ENCODE measurements at places on chromosomes 1 and 21. TPM values are rescaled to one million over a fixed set of nuclear protein-coding genes. Genes with fewer than 3 reads are reported as not detected.

The OR2L13 gene
- not detected for total RNA-seq

- H3K27ac ChIP-seq, result no peak overlapping the region
- H3K27me3 ChIP-seq, result no peaks in the 10 kb centered on the region
- no peak overlapping the region for H3K4me3 ChIP-seq
- DNase-seq, result no peak
- peaks cover 73% of the 10 kb centered on the region for H3K36me3 ChIP-seq
These were observed 19.5 kb downstream of the DNAJC8 start for GRCh38 chr1:28213315-28213714.

GRCh38 chr1:227234998-227235405 lies 83.3 kb downstream of the CDC42BPA start:
- no peak overlapping the region for H3K27ac ChIP-seq
- no peaks in the 10 kb centered on the region for H3K36me3 ChIP-seq
- H3K4me1 ChIP-seq, result no peaks in the 10 kb centered on the region
- no peak for DNase-seq

- H3K27ac ChIP-seq, result no peak overlapping the region
- no peaks in the 10 kb centered on the region for H3K36me3 ChIP-seq
- no peak for DNase-seq
- peaks cover 7% of the 10 kb centered on the region for H3K4me1 ChIP-seq
- H3K27me3 ChIP-seq, result peaks cover 3% of the 10 kb centered on the region
- no peak overlapping the region for H3K4me3 ChIP-seq
These were observed 105.6 kb upstream of the SOD1 start for GRCh38 chr21:31553926-31554325.

GRCh38 chr1:79792219-79792930 lies 785.8 kb upstream of the ADGRL4 start:
- no peaks in the 10 kb centered on the region for H3K27me3 ChIP-seq
- H3K4me1 ChIP-seq, result no peaks in the 10 kb centered on the region
- no peaks in the 10 kb centered on the region for H3K36me3 ChIP-seq
- H3K4me3 ChIP-seq, result no peak overlapping the region
- no peak for DNase-seq

DNA sequence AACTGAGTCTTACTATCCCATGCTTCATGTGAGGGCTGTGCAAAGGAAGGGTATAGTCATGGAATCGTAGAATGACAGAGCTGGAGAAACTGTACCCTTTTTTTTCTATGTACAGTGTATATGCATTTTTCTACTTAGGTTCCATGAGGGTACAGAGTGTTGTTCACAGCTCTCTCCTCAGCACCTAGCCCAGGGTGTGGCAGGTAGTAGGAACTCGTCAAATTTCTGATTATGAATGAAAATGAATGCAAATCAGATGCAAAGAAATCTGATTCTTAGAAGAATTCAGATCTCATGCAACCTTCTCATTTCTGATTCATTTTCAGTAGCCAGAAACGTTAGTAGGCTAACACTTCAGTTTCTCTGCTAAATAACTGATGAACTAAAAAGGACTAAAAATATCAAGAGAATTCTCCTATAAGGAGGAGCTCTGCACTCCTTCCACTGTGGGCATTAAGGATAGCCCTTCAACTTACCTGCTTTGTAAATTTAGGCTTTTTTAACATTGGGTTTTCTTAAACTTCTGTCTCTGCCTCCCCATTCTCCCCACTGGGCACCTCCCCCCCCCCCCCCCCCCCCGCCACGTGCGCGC lies 18.0 kb upstream of the HHAT start:
- no peak for DNase-seq
- peaks cover 5% of the 10 kb centered on the region for H3K4me1 ChIP-seq
- H3K4me3 ChIP-seq, result peak overlapping the region; percentile 88
- H3K36me3 ChIP-seq, result no peaks in the 10 kb centered on the region

The CDKN2C gene
- 4.0 TPM for total RNA-seq

DNA sequence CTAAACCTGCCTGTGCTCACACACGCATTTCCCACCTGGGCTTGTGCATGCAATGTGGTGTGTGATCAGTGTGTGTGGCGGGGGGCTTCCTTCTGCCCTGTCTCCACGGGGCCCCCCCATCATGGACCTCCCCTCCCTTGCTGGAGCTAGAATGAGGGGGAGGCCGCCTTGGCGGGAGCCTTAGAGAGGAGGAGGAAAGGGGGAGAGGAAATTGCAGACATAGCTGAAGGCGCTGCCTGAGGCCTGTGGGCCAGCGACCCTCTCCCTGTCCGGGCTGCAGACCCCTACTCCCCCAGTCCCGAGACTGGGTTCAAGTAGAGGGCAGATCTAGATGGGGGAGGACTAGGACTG lies 883 bp upstream of the EVA1B start:
- H3K4me1 ChIP-seq, result peaks cover 32% of the 10 kb centered on the region
- peak overlapping the region; percentile 56 for H3K27ac ChIP-seq
- H3K27me3 ChIP-seq, result no peaks in the 10 kb centered on the region
- peak overlapping the region; percentile 80 for H3K4me3 ChIP-seq
- no peak for DNase-seq
- H3K36me3 ChIP-seq, result no peaks in the 10 kb centered on the region

- peaks cover 27% of the 10 kb centered on the region for H3K27me3 ChIP-seq
- H3K4me3 ChIP-seq, result no peak overlapping the region
- no peak overlapping the region for H3K27ac ChIP-seq
- no peak for DNase-seq
These were observed 120.2 kb downstream of the ACTL8 start for GRCh38 chr1:17875171-17875881.

The KRTAP10-6 gene
- total RNA-seq, result not detected

GRCh38 chr1:155320661-155321617 lies at the start of gene RUSC1:
TSS of gene RUSC1 (plus strand) at chr1:155320894. CDS start at chr1:155321774, 880 bp downstream.
- peak; percentile 75 for DNase-seq
- peak within 1 kb of the TSS; percentile 72 for H3K4me3 ChIP-seq
- H3K27ac ChIP-seq, result peak within 1 kb of the TSS; percentile 87

The TMEM82 gene
- total RNA-seq, result not detected

DNA sequence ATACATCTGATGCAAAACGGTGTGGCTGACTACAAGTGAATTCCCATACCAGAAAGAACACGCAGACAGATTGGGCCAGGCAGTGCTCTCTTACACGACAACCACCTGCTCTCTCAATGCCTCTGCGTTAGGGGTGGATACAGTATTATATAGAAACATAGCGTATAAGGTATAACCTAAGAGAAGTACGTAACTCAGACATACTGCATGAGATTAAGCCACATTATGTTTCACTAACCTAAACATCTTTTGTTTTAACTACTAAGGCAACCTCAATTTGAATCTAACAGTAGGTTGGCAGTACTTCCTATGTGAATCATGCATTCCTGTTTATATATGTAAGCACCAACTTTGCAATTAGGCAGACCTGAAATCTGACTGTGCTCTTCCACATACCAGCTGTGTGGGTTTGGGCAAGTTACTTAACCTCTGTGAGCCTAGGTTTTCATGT lies 58.1 kb upstream of the COA6 start:
- H3K4me1 ChIP-seq, result peaks cover 73% of the 10 kb centered on the region
- no peak overlapping the region for H3K27ac ChIP-seq
- no peak for DNase-seq
- H3K27me3 ChIP-seq, result peaks cover 7% of the 10 kb centered on the region

The FCRL5 gene
- total RNA-seq, result 1.2 TPM

The LHX8 gene
- total RNA-seq, result not detected

DNA sequence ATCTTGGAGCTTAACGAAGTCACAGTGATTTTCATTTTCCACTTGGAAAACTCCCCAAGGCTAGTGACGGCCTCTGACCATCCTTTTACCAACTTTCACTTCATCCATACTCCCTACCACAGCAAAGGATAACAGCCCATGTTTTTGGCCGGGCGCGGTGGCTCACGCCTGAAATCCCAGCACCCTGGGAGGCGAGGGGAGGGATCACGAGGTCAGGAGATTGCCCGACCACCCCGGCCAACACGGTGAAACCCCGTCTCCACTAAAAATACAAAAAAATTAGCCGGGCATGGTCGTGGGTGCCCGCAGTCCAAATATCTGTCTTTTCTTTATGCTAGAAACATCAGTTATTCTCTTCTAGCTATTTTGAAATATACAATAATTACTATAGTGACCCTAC lies 7.3 kb downstream of the ASPM start:
- H3K4me3 ChIP-seq, result no peak overlapping the region
- DNase-seq, result no peak
- H3K4me1 ChIP-seq, result no peaks in the 10 kb centered on the region
- no peaks in the 10 kb centered on the region for H3K36me3 ChIP-seq

DNA sequence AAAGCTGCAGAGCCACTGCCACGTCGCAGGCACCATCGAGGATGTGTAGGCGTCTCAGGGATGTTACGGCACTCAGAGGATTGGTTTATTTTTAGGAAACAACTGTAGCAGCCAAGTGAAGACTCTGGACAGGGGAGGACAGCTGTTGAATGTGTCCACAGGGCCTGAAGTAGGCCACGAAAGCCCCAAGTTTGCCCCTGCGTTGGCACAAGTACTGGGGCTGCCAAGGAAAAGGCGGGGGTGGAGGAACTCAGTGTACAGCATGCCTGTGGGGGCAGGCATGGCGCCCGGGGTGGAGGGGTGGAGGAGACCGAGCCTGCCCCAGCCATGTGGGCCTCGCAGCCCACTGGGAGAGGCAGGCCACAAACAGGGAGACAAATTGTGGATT lies 89.7 kb downstream of the ADARB1 start:
- H3K4me3 ChIP-seq, result no peak overlapping the region
- peaks cover 9% of the 10 kb centered on the region for H3K4me1 ChIP-seq
- no peak for DNase-seq
- no peaks in the 10 kb centered on the region for H3K27me3 ChIP-seq
- no peak overlapping the region for H3K27ac ChIP-seq
- no peaks in the 10 kb centered on the region for H3K36me3 ChIP-seq

The HEYL gene
- not detected for total RNA-seq

- H3K27ac ChIP-seq, result no peak overlapping the region
- H3K4me1 ChIP-seq, result no peaks in the 10 kb centered on the region
- no peak overlapping the region for H3K4me3 ChIP-seq
- no peak for DNase-seq
- H3K27me3 ChIP-seq, result peaks cover 7% of the 10 kb centered on the region
- no peaks in the 10 kb centered on the region for H3K36me3 ChIP-seq
These were observed 121.6 kb downstream of the PTBP2 start for GRCh38 chr1:96843196-96843595.

- no peak overlapping the region for H3K27ac ChIP-seq
- no peak overlapping the region for H3K4me3 ChIP-seq
- peaks cover 1% of the 10 kb centered on the region for H3K27me3 ChIP-seq
- no peak for DNase-seq
These were observed 113.5 kb downstream of the OMA1 start for GRCh38 chr1:58432851-58433668.

DNA sequence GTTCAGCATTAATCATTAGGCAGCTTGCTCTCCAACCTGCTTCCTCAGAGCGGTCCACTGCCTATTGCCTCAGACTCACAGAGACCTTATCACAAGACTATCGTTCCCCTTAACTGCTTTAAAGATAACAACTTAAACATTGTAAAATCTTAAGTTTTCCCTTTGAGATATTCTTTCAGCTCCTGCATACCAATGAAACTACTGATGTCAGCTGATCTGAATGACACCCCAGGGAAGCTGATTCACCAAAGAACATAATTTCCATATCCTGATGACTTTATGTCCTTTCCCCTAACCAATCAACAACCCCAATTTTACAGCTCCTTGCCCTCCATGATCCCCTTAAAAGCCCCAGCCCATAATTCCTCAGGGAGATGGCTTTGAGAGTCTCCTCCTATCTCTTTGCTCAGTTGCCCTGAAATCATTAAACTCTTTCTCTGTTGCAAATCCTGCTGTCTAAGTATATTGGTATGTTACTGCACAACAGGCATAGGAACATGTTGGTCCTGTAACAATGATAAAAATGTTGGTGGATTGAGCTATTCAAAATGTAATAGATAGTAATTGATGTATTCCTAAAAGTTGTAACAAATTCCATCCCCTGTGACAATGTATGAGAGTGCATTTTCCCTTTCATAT lies 621.4 kb upstream of the RGS18 start:
- no peak for DNase-seq
- no peaks in the 10 kb centered on the region for H3K4me1 ChIP-seq
- H3K4me3 ChIP-seq, result no peak overlapping the region
- no peak overlapping the region for H3K27ac ChIP-seq
- H3K36me3 ChIP-seq, result no peaks in the 10 kb centered on the region
